ENCODE measurements at places on chromosomes 4 and X.
A peak's percentile ranks its signal among the peaks of the same experiment; 100 is the strongest.

DNA sequence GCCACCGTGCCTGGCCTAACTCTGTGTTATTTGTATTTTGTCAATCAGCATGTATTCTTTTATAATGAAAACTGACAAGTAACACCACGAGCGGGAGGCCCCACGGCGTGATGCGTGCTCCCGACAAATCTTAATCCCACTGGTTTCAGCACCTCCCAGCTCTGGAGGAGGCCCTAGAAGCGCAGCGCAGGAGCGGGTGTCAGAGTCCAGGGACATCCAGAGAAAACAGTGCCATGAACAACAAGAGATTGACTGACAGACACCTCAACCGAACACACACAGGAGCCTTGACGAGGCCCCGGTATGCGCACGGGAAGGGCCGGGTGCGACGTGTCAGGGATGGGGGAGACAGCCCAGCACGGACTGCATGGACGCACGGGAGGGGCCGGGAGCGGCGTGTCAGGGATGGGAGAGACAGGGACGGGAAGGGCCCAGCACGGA, 23.0 kb downstream of the GAK start:
- no peak for DNase-seq

DNA sequence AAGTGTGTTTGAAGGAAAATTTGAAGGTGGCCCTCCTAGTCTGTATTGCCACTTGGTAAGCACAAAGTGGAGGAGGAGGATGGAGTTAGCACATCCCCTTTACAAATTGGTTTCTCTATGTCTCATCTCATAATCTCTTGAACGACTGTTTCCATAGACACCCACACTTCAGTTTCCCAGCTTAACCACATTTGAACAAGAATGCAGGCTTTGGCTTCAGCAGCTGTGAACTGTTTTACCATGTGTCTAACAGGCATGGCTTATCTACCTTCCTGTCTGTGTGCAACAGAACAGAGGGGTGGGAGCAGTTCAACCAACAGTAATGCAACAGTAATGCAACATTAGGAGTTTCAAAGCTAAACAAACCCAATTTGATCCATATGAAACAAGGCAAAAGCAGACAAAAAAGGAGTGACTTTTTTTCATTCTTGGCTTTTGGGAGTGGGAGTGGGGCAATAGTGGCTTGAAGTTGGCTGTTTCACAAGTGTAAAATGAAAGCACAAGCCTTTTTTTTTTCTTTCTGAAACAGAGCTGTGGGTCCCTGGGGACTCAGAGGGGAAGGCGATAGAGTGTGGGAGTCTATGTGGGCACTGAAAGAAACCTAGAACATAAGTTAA, 108.0 kb downstream of the ITM2A start:
- peak; percentile 10 for DNase-seq

- DNase-seq = no peak
Observed at GRCh38 chr4:10460313-10461047, 3.3 kb upstream of the ZNF518B start.

DNA sequence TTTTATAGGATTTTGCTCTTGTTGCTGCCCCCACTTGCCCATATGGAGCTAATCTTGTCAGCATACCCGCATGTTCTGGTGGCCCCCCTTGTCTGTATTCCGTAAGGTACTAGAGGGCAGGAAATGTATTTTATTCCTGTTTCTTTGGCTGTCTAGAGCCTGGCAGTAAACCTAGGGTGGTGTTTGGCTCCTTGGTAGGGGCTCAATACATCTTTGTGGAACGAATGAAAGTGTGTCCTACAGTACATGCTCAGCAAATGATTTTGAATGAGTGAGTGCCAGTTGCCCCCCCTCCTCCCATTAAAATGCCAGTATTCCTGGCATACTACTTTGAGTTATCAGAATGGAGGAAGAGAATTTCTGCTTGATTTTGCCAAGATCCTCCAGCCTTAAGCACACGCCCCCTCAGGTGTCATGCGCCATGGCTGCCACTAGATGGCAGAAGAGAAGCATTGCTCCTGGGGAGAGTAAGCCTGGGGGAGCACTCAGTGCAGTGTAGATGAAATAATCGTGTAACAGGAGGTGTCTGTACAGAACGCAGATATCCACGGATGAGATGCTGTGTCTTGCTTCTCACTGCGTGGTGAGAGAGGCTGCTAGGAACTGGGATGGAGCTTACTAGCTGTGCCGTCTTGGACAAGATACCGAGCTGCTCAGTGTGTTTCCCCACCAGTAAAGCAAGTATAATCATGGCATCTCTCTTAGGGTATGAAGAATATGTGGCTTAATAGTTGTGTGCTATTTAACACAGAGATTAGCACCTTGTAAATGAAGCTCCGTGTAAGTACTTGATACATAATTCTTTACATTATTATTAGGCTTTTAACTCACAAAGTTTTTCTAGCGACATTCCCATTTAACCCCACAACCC, 17.2 kb upstream of the RNF212 start:
- DNase-seq = peak; percentile 72

- DNase-seq = no peak
Observed at GRCh38 chr4:120355881-120356280, 289.2 kb upstream of the MAD2L1 start.

Measured in HAP-1 (cell line).